Activated T-cell treated with anti-CD3 and anti-CD28 coated beads, Interleukin-2, amount 50 U/mL, for 72 hours (primary cell): ENCODE measurements at places on chromosomes 13 and 19.

GRCh38 chr13:99961636-99962035, 9.9 kb downstream of the ZIC5 start:
- DNase-seq = no peak

GRCh38 chr13:40221460-40222201, 444.8 kb downstream of the FOXO1 start:
- peak; percentile 15 for DNase-seq

- DNase-seq = peak; percentile 83
Observed at GRCh38 chr13:24251525-24251924, 57.9 kb upstream of the C1QTNF9 start.

- DNase-seq = no peak
Observed at GRCh38 chr13:99693351-99693750, 192.1 kb downstream of the TM9SF2 start.

- no peak for DNase-seq
Observed at GRCh38 chr13:111929036-111929616, 137.8 kb upstream of the SOX1 start.

- no peak for DNase-seq
Observed at GRCh38 chr13:27083183-27083582, 88.4 kb downstream of the USP12 start.

DNA sequence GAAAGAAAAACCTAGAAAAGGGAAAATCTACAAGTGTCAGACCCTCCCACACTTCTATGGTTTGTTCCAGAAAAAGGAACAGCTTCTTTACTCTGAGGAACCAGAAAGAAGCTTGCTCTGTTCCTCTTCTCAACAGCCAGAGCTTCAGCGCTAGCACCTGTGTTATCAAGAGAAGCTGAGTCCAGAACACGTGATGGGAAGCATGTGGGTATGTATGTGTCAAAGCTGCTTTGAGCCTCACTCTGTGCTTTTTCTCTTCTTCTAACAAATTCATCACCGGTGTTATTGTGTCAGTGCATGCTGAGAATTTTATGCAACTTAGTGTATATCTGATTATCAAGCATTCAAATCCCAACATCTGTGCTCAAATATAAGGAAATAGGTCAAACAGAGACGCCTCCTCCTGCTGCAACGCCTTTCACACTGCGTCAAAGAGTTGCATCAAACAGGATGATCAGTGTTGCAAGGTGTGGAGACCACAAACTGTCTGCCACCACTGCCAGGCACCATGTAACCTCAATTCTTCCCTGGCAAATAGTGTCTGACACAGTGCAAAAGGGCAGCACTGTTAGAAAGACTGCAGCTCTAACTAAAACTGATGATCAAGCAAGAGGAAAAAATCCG, 83.9 kb downstream of the LRRC63 start:
- peak; percentile 73 for DNase-seq

GRCh38 chr19:41843371-41843770, 1.1 kb downstream of the LYPD4 start:
- no peak for DNase-seq

- no peak for DNase-seq
Observed at GRCh38 chr13:95295026-95295425, 6.2 kb downstream of the ABCC4 start.

- no peak for DNase-seq
Observed at GRCh38 chr19:16619457-16619856, 8.5 kb downstream of the MED26 start.

DNA sequence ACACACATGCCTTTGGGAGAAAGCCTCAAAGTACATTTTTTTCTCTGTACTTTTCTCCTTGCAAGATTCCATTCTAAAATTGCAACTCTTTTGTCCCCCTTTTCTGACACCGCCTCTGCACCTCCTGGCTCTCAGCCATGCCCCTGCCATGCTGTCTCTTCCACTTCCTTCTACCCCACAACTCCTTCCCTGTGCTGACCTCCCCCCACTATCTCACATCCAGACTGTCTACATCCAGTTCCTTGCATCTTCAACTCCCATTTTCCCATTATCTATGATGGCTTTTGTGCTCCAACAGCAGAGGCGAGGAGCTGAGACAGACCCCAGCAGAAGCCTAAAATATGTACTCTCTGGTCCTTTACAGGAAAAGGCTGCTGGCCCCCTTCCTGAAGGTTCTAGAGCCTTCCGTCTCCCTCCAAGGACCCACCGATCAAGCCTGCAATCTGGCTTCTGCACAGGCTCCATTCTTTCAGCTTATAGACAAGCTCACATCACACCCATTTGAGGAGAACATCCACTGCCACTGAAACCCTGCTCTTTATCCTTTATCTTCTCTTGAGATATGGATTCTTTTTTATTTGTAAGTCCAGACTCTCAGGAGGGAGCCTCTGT, 50.2 kb downstream of the RFX2 start:
- no peak for DNase-seq

DNA sequence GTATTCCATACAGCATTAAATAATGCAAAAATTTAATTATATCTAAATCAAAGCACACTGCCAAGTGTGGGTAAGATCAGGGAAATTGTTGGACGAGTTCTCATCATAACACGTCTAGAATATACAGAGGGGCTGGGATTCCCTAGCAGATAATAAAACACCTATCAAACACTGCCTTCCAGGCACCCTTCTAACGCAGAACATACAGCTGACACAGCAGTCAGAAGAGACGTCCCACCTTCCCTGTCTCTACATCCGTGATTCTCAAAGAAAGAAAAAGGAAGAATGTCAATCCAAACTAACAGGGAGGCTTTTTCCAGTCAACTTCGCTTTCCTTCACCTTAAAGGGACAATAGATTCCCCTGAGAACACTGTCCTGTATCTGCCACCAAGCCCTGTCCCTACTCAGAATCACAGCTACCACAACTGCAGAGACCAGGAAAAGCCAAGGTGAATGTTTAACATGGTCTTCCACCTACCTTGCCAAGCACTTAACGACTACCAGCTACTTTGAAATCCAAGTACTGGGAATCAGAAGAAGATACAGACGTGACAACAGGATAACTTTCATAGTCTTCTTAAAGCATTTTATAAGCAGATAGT, 38.5 kb downstream of the TBC1D4 start:
- no peak for DNase-seq
